ENCODE measurements at places on chromosomes 2 and 18. TPM values are rescaled to one million over a fixed set of nuclear protein-coding genes. Genes with fewer than 3 reads are reported as not detected.

FBXO41 gene
- 41.5 TPM for total RNA-seq

C2orf69 gene
- total RNA-seq, result 14.2 TPM

RESP18 gene
- total RNA-seq, result not detected

OSGEPL1 gene
- total RNA-seq, result 11.8 TPM

PIEZO2 gene
- not detected for total RNA-seq

GGCX gene
- total RNA-seq, result 21.2 TPM

- no peak for DNase-seq
Observed at GRCh38 chr2:209549589-209549988, 125.7 kb downstream of the MAP2 start.

DNA sequence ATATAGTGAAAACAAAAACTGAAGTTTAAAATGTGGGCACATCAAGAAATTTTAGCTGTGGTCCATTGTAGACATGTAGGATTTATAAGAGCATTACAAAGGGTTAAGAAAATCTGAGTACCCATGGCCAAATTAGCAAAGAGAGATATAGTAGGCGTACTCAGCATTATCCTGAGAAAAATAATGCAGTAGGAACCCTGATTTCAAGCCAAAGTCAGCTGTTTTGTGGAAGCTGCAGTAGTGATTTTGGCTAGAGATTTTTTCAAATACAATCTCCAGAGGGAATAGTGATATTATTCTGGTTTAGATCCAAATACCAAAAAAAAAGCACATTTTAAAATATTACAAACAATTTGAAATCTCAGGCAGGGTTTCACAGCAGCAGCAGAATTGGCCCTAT is 450.9 kb downstream of the FBXO15 start:
- DNase-seq, result no peak

DNA sequence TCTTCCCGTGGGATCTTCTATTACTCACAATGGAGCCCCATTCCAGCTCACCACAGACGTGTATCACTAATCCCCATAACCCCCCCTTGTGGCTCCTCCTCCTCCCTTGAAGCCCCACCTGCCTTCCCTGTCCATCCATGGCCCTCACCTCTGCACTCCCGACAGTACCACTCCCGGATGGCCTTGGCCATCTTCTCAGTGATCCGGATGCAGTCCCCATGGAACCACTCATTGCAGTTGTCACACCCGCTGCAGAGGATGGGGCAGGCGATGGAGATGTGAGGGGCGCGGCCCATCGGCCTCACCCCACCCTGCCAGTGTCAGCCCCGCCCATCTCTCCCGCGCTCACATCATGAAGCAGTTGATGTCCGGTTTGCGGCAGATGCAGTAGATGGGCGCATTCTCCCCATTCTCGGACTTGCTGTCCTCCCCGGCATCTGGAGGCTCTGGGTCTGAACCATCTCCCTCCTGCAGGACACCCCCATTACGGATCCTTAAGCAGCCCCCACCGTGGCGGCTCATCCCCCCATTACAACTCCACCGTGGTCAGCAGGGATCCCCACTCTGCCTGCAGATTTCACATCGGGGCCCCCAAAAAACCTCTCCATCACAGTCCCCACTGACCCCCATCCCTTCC is 983 bp downstream of the CXXC1 start:
- no peak for DNase-seq

DNA sequence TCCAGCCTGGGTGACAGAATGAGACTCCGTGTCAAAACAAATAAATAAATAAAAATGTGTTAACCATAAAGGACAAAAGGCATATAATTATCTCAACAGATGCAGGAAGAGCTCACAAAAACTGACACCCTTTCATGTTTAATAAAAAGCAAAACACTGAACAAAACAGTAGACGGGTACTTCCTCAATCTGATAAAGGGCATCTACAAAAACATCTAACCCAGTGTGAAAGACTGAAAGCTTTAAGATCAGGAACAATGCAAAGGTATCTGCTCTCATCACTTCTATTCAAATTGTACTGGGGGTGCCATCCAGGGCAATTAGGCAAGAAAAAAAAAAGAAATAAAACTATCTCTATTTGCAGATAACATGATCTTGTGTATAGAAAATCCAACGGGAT is 11.7 kb upstream of the NCL start:
- no peak for DNase-seq

GRCh38 chr2:23507267-23508065 is 122.5 kb downstream of the KLHL29 start:
- no peak for DNase-seq

DNA sequence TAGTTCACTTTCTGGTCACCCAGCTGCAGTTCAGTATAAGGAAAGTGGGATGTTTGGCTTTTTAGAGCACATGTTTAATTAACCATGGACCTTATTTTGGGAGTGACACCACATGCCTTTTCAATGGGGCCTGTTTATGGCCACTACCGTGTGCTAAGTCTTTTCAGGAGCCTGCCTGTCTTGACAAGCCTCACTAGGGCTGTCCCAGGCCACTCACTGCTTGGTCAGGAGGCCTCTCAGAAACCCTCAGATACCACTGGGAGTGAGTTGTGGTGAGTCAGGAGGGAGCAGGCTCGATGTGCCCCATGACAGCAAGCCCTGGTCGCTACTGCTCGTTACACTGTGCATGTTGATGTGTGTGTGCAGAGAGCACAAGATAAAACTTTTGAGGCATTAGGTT is 123.0 kb downstream of the MAP4K4 start:
- no peak for DNase-seq

- no peak for DNase-seq
Observed at GRCh38 chr18:48181857-48182256, 227.3 kb downstream of the ZBTB7C start.

GRCh38 chr2:162435676-162436075 is 91.7 kb downstream of the GCA start:
- no peak for DNase-seq

GRCh38 chr2:29495068-29495467 is 379.9 kb downstream of the CLIP4 start:
- no peak for DNase-seq

- no peak for DNase-seq
Observed at GRCh38 chr2:180017784-180018183, 10.7 kb upstream of the CWC22 start.

- no peak for DNase-seq
Observed at GRCh38 chr2:111522231-111522768, 361.7 kb downstream of the ANAPC1 start.

- DNase-seq, result peak; percentile 47
Observed at GRCh38 chr2:239928391-239929350, 96.5 kb downstream of the NDUFA10 start.

DNA sequence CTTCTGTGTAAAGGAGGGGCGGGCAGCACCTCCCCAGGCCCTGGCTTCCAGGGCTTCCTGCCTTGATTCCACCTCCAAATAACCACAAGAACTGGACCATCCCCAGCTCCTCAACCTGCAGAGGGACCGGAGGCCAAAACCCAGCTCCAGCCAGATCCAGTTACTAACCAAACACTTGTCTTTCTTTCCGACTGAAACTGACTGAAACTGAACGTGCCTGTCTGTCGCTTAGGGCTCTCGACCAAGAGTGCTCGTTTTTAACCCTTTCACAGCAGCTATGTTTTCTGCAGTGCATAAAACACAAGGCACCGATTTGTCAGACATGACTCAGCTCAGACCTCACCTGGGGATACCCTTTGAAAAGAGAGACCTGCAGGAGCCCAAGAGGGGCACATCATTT is 249.9 kb upstream of the SIX2 start:
- no peak for DNase-seq

- peak; percentile 47 for DNase-seq
Observed at GRCh38 chr2:239944694-239945551, 80.2 kb downstream of the NDUFA10 start.

- DNase-seq, result no peak
Observed at GRCh38 chr2:145108959-145109710, 589.2 kb upstream of the ZEB2 start.

DNA sequence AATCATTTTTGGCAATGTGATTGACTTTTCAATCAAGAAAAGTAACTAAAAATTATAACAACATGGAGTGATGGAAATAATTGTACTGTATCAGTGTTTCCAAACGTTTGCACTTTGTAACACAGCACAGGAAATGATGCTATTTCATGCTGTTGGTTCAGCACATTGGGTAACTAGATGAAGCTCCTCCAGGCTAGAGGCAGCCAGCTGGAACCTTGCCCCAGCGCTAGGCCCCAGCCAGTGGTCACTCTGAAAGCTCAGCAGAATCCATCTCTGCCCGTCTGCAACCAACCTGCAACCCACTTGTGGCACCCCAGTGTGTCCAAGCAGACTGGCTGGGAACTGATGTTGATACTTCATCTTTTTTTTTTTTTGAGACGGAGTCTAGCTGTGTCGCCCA is 15.3 kb downstream of the UNC50 start:
- no peak for DNase-seq

DNA sequence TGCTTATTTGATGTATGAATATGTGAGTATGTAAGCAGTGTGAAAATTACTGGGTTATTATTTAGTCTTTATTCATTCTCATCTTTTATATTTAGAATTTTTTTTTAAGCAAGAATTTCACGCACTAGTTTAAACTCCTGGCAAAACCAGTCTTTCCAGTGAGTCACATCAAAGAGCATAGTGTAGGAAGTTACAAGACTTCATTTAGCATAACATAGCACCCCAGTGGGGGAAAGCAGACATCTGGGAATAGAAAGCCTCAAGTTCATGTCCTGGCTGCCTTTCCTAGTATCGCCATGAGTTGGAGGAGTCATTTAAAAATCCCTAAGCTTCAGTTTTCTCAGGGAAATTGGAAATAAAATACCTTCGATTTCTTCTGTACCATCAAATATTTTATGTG is 408.3 kb downstream of the NUP35 start:
- no peak for DNase-seq

- no peak for DNase-seq
Observed at GRCh38 chr2:178205853-178206521, 11.7 kb downstream of the OSBPL6 start.

DNA sequence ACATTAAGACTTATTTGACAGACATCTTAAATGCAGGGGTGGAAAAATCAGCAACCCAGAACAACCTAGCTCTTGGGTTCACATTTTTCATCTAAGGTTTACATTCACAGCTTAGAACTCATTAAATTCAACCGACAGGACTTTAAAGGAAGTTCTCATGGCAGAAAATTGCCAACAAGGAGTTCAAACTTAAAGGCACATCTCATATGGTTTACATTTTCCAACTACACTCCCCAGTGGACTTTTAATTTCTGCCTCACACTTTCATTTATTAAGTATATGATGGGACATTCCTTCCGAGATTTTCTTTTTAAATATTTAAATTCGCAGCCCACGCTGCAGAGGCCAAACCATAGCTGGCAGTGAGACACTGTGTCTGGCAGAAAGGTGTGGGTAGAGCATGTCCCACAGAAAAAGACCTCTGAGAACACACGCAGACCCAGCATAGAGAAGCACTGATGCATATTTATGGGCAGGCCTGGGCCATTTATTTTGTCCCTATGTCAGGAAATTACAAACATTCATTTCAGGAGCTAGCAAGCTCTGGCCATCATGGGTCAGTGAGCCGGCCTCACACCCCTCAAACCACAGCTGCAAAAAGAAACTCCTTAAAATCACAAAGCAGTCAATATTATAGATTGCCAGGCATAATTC is 46.3 kb downstream of the STK39 start:
- no peak for DNase-seq

- no peak for DNase-seq
Observed at GRCh38 chr2:183868707-183869106, 729.6 kb upstream of the ZNF804A start.

- DNase-seq, result no peak
Observed at GRCh38 chr2:9097239-9097638, 93.8 kb upstream of the MBOAT2 start.

DNA sequence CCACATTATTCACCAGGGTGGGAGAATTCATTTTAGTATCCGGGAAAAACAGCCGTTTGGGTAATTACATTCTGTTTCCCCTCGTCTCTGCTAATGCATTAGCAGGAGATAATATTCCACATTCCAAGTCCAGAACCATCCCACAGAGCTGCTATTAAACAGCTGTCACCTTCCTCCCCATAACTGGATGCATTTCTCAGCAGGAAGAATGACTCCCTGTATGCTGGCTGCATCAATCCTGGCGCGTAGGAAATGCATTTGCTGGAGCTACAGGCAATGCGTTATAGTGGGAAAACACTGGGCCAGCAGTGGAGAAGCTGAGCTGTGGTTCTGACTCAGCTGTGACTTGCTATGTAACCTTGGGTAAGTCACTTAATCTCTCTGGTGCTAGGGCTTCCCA is 246.0 kb downstream of the CLIP4 start:
- DNase-seq, result no peak

DNA sequence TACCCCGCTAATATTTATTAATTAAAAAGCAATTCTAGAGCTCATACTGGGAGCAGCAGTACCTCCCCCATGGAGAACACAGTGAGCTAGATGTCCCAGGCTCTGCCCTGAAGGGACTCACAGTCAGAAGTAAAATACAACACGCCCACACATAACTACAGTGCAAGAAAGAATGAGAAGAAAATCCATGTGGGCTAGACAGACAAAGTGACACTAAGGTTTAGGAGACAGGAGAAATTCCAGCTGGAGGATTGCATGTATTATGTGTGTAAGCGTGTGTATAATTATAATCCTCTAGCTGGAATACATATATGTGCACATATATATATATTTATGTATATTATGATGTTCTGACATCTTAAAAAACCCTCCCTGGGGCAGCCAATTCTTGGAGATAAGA is 15.7 kb downstream of the SOWAHC start:
- DNase-seq, result no peak

DNA sequence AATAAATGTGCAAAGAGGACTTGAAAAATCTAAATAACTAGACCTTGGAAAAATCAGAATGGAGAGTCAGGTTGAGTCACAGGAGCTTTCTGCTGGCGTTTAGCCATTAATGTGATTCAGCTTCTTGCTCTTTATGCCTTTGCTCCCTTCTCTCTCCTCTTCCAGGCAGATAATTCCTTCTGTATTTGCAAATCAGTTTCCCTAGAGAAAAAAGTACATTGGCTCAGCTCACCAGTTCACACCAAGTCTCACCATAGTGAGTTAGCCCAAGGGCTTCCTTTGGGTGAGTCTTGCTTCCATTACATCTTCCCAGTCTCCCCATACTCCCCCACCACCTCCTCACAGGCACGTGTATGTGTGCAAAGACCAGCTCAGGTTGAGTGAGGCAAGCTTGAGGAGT is 73.6 kb downstream of the CYBRD1 start:
- DNase-seq, result no peak

DNA sequence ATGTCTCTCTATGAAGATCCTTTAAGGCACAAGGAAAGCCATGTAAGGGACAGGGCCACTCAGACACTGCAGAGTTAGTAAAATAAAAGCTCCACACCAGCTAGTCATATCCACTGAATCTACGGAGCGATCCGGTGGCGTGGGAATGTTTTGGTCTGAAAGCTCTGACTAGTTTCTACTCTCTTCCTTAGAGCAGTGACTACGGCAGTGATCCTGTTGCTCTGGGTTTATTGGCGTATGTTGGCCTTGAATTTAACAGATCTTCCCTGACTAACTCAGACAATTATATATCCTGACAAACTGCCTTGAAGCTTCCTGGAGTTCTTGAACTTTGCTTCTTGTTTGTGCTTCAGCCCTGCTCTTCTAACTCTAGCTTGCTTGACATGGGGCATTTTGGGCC is 115.3 kb upstream of the FZD5 start:
- DNase-seq, result no peak

All from activated naive CD4-positive, alpha-beta T cell treated with anti-CD3 and anti-CD28 coated beads, Interleukin-2, amount 50 U/mL, for 72 hours (primary cell).